ENCODE measurements at places on chromosomes 16 and 17.

DNA sequence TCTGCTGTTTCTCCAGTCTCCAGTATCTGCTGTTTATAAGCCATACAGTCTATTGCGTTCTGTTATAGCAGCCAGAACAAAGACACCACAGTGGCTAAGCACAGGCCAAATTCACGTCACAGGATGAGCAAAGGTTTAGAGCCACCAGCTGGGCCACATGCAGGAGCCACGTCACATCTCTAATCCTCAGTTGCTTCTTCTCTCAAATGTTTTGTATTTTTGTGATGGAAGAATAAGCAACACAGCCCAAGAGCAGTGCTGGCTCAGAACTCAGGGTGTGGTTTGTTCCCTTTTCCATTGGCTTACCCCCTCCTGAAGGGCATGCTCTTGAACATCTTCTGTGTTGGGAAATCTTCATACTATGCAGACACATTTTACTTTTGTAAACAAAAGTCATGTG lies 309.4 kb upstream of the CDH5 start:
- no peak for DNase-seq

GRCh38 chr17:39751016-39751543 lies 13.3 kb downstream of the GRB7 start:
- DNase-seq, result no peak

GRCh38 chr17:44827863-44828262 lies 2.2 kb downstream of the GJC1 start:
- no peak for DNase-seq

DNA sequence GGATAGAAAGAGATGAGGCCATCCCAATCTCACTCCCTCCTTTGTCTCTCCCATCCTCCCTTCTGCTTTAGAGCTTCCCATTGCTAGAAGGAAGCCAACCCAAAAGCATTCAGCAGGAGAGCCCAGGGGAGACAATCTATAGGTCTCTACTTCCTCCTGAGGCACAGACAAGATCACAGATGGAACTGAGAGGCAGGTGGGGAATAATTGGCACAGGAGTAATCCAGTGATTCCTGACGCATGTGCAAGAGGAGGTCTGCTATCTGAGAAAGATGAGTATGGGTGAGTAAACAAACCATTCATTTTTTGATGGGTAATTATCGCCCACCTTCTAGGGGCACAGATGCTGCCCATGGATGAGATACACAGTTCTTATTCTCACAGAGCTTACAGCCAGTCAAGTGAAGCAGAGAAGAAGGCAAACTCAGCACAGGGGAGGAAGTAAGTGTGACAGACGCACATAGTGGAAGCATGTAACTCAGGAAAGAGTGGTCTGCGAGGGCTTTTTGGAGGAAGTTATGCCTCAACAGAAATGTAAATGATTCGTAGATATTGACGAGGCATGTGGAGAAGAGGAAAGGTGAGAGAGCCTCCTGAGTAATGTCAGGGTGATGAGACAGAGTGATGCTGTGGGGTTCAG lies 88.9 kb upstream of the HLF start:
- DNase-seq, result no peak

GRCh38 chr16:84138824-84139627 lies 6.0 kb downstream of the HSDL1 start:
- DNase-seq, result no peak

- no peak for DNase-seq
These were observed 3.7 kb downstream of the BCL6B start for GRCh38 chr17:7026471-7027115.

GRCh38 chr17:69597898-69598692 lies 183.6 kb downstream of the MAP2K6 start:
- no peak for DNase-seq

GRCh38 chr16:82972331-82972919 lies 345.7 kb downstream of the CDH13 start:
- DNase-seq, result no peak

- no peak for DNase-seq
These were observed 54.4 kb downstream of the BPTF start for GRCh38 chr17:67879662-67880061.

GRCh38 chr17:35041390-35041789 lies 22.1 kb downstream of the RFFL start:
- no peak for DNase-seq

GRCh38 chr16:27351989-27352388 lies 38.2 kb downstream of the IL4R start:
- no peak for DNase-seq

GRCh38 chr17:35345926-35346771 lies 27.3 kb downstream of the SLFN11 start:
- DNase-seq, result peak; percentile 13

DNA sequence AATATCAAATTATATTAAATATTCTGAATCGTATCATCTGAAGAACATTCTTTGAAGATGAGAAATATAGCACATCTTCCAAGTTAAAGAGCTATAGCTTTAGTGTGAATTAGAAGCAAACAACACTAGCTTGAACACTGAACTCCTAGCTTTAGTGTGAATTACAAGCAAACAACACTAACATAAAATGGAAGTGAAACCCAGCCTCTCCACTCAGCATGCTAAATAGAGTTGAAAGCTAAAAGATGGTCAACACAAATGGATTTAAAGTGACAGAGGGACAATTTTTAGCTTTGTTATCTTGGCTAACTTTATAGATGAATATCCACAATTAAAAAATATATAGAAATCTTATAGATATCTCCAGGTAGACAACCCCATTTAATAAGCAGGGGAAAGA lies 4.5 kb upstream of the KIF2B start:
- DNase-seq, result no peak

DNA sequence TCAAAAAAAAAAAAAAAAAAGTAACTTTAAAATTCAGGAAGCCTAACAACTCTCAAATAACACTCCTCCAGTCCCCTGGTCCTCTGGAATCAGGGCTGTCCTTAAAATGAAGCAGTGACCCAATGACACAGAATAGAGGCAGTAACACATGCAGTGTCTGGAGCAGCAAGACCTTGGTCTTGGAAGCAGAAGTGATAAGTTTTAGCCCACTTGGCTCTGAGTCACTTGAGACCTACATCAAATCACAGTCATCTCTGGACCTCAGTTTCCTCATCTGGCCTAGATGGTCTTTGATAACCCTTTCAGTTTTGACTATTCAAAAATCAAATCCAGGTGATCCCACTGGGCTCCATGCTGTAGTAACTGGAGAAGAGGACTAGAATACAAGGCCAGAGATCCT lies 39.0 kb downstream of the LYRM1 start:
- DNase-seq, result no peak

- DNase-seq, result peak; percentile 80
These were observed 19.0 kb downstream of the PIK3R5 start for GRCh38 chr17:8946476-8946875.
